Stimulated activated CD8-positive, alpha-beta memory T cell treated with anti-CD3 and anti-CD28 coated beads, Interleukin-4, amount 100 ng/mL, for 48 hours (primary cell): ENCODE measurements at places on chromosomes 7 and 10.

DNA sequence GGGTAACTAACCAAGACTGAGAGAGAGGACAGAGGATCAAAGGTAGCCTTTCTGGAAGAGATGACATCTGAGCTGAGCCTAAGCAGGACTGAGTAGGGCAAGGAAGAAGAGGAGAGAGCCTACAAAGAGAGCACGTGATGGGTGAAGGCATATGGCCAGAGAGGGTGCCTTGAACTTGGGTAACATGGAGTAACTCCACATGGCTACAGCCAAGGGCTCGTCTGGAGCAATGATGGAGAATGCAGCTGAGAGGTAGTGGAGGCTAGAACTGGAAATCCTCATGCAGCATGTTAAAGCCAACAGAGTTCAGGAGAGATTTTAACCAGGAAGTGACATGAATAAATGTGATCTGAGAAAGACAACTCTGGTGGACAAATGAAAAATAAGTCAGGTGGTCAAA is 77.8 kb downstream of the LRRC17 start:
- DNase-seq = no peak

- DNase-seq = no peak
Observed at GRCh38 chr7:138514044-138514443, 54.0 kb downstream of the TRIM24 start.

GRCh38 chr7:40808378-40808942 is 673.7 kb downstream of the SUGCT start:
- no peak for DNase-seq

- DNase-seq = no peak
Observed at GRCh38 chr10:132974249-132974796, 32.0 kb upstream of the CFAP46 start.

GRCh38 chr7:137331378-137331777 is 12.2 kb downstream of the PTN start:
- DNase-seq = no peak

GRCh38 chr10:123655751-123656150 is 10.4 kb upstream of the GPR26 start:
- no peak for DNase-seq

DNA sequence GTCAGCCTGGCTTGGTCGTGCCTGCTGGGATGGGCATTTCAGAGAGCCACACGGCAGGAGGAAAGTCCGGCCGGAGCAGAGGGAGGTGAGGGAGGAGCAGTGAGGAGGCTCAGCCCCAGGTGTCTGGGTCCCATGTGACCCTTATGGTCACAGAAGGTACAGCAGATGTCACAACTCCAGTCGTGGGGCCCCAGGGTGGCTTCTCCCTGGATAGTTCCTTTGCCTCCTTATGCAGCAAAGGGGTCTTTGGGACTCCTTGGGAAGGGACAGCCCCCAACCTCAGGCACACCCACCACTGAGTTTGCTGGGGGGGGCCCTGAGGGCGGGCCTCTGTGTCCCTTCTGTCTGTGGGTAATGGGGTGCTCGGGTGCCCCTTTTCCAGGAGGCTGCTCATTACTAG is 19.6 kb upstream of the PRKAG2 start:
- DNase-seq = no peak

DNA sequence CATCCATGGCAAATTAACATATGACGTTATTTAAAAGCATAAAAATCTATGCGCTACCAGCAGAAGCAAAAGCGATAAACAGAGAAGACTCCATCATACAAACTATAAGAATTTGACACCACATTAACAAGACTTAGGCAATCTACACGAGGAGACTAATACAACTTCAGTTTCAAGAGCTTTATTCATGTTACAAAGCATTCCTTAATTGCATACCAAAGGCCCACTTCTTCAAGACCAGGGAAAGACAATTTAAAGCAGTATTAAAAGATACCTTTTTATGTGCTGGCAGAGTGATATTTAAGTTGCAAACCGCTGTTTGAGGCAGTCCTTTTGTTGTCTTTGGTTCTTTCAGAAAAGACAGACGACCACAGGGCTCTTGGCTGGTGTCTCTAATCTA is 176.0 kb upstream of the CCDC6 start:
- DNase-seq = no peak

- DNase-seq = no peak
Observed at GRCh38 chr10:74460812-74461211, 309.8 kb downstream of the ADK start.

- no peak for DNase-seq
Observed at GRCh38 chr7:131605280-131605878, 49.0 kb upstream of the PODXL start.

DNA sequence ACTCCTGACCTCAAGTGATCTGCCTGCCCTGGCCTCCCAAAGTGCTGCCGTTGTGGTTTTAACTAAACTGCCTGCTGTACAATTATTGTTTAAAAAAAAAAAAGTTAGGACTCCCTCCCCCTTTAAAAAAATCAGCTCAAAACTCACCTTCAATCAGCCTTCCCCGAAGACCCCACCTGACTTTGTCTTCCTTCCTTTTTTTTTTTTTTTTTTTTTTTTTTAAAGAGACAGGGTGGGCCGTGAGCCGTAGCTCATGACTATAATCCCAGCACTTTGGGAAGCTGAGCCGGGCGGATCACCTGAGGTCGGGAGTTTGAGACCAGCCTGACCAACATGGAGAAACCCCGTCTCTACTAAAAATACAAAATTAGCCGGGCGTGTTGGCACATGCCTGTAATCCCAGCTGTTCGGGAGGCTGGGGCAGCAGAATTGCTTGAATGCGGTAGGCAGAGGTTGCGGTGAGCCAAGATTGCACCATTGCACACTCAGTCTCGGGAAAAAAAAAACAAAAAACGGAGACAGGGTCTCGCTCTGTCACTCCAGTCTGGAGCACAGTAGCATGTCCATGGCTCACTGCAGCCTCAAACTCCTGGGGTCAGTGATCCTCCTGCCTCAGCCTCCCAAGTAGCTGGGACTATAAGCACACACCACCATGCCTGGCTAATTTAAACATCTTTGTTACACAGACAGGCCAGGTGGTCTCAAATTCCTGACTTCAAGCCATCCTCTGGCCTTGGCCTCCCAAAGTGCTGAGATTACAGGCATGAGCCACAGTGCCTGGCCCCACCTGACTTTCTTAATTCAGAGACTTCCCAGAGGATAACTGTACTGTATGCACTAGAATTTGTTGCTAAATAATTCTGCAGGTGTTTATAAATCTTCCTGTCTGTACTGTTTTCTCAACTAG is 3.2 kb downstream of the FIS1 start:
- DNase-seq = no peak

GRCh38 chr10:14205233-14205632 is 125.5 kb downstream of the FRMD4A start:
- no peak for DNase-seq

GRCh38 chr10:46325021-46325420 is 38.2 kb downstream of the ANTXRL start:
- no peak for DNase-seq

GRCh38 chr7:30647589-30648364 is 34.5 kb downstream of the CRHR2 start:
- DNase-seq = no peak

DNA sequence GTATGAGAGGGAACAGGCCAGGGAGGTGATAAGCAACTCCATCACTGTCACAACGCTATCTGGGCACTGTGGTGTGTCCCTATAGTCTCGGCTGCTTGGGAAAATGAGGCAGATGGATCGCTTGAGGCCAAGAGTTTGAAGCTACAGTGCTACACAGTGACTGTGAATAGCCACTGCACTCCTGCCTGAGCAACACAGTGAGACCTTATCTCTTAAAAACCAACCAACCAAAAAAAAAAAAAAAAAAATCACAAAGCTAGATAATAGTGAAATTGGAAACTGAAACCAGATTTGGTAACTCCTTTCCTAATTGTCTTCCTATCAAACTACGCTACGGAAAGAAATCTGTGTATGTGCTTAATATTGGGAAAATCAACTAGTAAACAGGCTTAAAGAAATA is 14.1 kb downstream of the MICU1 start:
- DNase-seq = no peak

DNA sequence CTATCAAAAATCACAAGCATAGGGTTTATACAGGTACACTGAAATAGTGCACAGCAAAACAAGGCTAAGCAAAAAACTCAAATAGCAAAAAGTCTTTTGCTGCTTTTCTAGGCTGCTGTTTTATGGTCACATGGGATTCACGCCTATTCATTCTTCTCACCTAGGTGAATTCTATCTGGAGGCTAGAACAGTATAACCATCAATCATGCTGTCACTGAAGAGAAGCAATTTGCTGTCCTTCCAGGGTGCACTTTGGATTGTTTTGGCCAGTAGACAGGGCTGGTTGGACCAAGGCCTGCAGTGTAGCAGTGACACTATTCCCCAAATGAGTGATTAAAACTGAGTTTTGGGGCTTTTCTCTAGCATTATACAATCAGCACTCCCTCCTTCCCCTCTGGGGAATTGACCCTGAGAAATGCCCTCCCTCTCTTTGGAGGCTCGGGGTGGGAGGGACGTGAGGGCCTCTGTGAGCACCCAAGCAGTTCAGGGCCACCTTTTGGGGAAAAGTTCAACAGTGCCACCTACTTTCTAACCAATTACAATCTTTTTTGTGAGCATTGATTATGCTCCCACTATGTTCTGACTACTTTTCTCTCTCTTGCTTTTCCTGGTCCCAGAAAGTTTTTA is 16.2 kb upstream of the SND1 start:
- no peak for DNase-seq

DNA sequence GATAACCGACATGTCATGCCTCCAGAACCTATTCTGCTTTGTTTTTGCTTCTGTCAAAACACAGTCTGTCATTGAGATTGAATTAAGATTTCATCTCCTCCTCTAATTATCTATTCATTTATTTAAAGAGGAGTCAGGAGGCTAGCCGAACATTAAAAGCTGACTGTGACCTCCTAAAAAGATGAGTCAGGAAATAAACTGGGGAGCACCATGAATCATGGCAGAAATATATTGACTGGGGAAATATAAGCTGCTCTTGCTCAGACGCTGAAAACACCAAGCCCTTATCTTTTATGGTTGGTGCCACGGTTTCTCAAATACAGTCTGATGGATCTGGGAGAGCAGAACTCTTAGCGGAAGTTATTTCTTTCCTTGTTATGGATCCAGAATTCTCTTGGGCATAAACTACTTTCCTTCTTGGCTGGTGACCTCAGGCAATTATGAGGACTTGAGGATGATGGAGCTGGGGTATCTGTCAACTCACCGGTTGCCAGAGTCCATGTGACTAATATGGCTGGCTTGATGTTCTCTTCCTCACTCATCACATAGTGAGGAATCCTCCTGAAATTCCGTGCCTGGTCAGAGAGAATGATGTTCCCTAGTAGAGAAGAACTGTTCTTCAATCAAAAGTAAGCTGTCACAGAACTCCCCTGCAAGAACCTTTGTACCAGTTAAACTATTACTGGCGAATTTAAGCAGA is 307.6 kb upstream of the PHYHIPL start:
- no peak for DNase-seq
